ENCODE measurements at places on chromosomes 4 and X.

DNA sequence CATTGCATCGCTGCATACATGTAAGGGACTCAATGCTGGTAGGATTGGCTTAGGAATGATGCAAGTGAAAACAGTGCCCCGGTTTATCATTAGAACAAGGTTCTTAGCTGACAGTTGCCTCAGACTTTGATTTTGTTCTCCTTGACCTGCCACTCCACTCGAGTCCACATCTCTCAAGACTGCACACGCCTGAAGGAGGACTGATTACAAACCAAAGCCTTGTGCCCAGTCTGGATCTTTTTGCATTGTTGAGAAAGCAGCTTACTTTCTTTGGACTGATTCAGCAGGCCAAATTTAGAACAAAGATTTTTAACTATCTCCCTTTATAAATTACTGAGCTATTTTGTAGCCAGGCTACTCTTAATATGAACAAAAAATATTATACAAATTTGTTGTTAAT, 125.6 kb downstream of the PTTG2 start:
- DNase-seq, result no peak

- no peak for DNase-seq
Observed at GRCh38 chrX:153379508-153379907, 21.6 kb downstream of the PNMA6E start.

- no peak for DNase-seq
Observed at GRCh38 chr4:112931001-112931400, 118.5 kb upstream of the ANK2 start.

- peak; percentile 30 for DNase-seq
Observed at GRCh38 chrX:40418813-40419195, 162.0 kb upstream of the ATP6AP2 start.

GRCh38 chr4:78477276-78477675, 74.3 kb upstream of the ANXA3 start:
- no peak for DNase-seq

GRCh38 chrX:154748712-154749339, 2.1 kb downstream of the GAB3 start:
- peak; percentile 53 for DNase-seq

Data from activated CD4-positive, alpha-beta memory T cell treated with anti-CD3 and anti-CD28 coated beads for 36 hours (primary cell).